ENCODE measurements at places on chromosomes 1 and 21.

- no peak for DNase-seq
These were observed 9.0 kb upstream of the GPR137B start for GRCh38 chr1:236133339-236133738.

GRCh38 chr1:115495625-115496024, 146.1 kb upstream of the VANGL1 start:
- DNase-seq, result no peak

GRCh38 chr21:35053356-35054096, 4.4 kb upstream of the RUNX1 start:
- DNase-seq, result no peak

- no peak for DNase-seq
These were observed 997 bp downstream of the CASZ1 start for GRCh38 chr1:10795276-10796021.

- DNase-seq, result no peak
These were observed 21.8 kb downstream of the AJAP1 start for GRCh38 chr1:4676253-4676652.

DNA sequence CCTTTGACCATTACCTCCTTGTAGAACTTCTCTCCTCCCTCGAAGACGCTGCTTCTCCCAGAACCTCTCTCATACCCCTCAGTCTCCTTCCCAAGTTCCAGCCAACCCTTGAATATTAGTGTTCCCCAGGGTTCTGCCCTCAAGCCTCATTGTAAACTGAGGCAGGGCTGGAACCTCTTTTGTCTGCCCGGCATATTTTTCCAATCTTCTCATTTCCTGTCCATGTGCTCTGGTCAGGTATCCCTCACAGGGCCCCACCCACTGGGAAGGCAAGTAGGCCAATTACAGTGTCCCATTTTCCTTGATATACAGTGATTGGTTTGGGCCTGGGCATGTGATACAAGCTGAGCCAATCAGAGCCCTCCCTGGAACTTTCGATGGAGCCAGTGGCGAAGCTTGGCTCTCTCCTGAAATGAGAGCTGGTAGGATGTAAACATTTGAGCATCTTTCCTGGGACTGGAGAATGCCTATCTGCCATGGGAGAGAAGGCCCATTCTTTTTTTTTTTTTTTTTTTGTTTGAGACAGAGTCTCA, 57.1 kb upstream of the ID3 start:
- DNase-seq, result no peak

- DNase-seq, result no peak
These were observed 2.8 kb upstream of the BACE2 start for GRCh38 chr21:41164981-41165655.

DNA sequence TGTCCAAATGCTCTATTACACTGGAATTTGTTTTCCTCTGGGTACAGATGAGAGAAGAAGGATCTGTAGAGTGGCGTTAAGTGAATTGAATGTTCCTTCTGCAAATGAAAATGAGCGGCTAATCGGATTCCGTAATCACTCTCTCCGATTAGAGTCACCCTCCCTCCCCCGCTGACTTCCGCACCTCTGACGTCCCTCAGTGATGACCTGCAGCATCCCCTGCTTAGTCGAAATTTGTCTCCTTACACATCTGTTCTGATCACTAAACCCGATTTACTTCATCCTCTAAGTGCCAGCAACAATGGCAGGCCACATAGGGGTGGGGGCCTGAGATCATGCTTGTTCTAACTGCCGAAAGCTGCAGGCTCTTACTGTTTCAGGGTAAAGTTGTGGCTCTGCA, 378.7 kb downstream of the SEC16B start:
- DNase-seq, result no peak

- peak; percentile 41 for DNase-seq
These were observed 48.5 kb upstream of the SLC25A33 start for GRCh38 chr1:9490605-9491339.

DNA sequence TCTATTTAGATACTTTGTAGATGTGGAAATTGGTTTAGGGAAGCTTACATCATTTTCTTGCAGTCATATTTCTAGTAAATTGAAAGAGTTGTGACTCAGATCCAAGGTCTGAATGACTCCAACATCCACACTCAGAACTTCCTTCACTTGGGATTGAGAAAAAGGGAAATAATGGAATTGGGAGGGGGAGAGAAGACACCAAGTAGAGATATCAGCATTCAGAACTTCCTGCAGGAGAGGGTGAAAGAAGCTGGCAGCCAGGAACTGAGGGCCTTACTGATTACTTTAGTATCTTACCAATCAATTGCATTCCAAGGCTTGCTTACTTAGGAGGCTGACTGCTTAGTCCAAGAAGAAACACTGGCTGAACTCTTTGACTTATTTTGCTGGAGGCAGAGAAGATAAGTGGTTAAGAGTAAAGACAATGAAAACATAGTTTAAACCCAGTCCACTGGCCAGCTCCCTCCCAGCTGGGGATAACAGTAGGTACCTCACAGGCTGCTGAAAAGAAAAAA, 21.7 kb downstream of the APP start:
- DNase-seq, result no peak

DNA sequence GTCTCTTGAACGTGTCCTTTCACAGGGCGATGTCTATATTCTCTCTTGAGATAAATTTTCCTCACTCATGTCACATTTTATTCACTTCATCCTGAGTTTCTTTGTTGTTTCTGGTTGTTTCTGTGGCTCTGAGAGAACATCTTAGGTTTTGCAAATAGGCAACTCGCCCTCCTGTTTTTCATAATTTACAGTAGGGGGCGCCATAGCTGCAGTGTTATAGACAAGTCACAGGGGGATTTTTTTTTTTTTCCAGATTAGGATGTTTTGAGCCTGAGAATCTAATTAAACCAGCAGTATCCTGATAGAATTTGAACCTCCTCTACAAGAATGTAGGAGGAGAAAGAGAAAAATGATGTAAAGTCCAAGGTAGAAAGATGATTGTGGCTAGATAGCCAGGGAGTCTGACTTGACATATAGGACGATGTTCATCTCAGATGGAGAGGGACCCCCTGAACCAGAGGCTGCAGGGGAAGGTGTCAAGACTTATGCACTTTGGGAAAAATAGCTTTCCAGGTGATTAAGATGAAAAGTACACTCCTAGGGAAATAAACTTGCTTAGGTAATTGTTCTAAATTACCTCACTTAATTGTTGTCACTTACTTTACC, 76.3 kb downstream of the ZP4 start:
- no peak for DNase-seq

DNA sequence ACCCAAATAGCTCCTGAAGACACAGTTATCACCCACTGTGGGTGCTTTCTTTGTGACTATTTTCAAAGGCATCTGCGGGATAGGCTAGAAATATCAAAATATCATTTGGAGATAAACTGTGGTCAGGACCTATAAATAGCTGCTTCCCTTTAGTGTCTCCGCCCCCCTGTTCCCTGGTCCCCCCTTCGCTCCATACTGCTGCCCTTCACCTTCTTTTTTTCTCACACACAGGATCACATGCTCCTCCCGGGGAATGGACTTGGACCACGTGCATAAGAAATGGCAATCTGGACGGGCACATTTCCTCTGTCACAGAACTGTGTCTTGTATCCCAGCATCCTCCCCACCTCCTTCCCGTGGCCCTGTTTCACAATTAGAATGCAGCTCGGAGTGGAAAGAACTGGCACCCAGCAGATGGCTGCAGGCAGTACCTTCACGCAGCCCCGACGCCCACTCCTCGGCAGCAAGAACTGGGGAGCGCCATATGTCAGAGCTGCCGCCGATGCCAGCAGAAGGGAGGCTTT, 68.8 kb upstream of the SSX2IP start:
- no peak for DNase-seq

DNA sequence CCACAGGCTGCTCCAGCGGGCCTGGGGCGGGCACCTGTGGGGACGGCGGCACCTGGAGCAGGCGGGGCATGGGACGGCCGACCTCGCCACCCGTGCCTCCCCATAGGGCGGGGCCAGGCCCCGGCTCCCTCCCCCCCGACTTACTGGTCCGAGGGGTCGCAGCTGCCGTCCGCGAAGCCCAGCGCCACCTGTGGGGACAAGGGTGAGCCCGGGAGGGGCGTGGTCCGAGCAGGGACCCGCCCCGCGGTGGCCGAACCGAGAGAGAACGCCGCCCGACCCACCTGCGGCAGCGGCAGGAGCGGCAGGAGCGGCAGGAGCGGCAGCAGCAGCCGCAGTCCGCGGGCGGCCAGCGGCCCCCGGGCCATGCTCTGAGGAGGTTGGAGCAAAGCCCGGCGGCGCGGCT, at the start of gene TMEM52:
TSS of gene TMEM52 (minus strand) at position 379 of the 403 bp plus-strand sequence. CDS start at position 365, 14 bp downstream.
- no peak for DNase-seq

- DNase-seq, result no peak
These were observed 3.2 kb upstream of the AK2 start for GRCh38 chr1:33039840-33040239.

DNA sequence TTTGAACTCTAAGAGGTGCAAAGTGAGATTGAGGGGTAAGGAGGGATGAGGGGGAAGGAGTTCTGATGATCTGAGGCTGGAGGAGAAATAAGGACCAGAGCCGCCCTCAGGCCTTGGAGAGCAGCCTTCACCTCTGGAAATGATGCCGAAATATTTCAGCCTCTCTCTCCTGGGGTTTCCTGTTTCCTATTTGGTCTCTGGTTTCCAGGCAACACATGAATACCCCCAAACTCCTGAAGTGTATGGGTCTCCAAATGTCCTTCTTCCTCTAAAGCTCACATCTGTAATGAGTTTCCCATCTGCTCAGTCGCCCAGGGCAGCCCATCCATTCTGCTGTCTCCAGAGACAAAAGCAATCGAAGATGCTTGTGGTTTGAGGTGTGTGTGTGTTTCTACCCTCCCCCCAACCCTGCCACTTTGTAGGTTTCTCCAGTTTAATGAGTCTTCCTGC, 52.0 kb upstream of the FAM20B start:
- DNase-seq, result no peak

- no peak for DNase-seq
These were observed 41.8 kb downstream of the S100B start for GRCh38 chr21:46562964-46563607.

DNA sequence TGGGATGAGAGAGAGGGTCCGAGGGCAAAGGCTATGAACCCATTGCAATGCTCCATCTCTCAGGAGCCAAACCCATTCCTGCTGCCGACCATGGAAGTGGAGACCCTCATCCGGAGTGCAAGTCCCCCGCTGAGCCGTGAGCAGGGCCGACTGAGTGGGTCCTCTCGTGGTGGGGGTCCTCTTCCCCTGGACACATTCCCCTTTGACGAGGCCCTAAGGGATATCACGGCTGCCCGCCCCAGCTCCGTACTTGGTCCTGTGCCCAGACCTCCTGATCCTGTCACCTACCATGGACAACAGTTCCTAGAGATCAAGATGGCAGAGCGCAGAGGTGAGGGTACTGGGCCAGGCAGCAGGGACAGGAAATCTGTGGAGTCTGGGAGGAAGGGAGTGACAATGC, 11.0 kb downstream of the HYI start:
- DNase-seq, result no peak

DNA sequence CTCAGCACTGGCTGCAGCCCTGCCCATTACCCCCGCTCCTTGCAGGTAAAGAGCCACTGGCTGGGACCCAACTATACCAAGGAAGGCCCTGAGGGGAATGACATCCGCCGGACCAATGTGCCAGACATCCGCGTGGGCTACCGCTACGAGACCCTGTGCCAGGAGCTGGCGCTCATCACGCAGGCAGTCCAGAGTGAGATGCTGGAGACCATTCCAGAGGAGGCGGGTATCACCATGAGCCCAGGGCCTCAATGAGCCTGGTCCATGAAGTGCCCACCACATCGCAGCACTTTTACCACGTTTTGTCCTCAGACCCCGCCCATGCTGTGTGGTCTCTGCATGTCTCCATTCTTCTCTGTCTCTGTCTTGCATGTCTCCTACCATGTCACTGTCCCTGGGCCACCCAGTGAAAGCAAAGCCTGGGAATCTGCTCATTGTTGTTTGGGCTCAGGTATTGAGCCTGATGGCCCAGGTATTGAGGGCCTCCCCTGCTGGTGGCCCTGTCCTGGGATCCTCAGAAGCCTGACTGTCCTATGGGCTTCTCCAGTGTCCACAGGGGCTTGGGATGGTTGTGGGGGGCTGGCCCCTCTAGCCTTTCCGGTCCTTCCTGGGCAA, 11.4 kb downstream of the AMPD2 start:
- DNase-seq, result no peak

DNA sequence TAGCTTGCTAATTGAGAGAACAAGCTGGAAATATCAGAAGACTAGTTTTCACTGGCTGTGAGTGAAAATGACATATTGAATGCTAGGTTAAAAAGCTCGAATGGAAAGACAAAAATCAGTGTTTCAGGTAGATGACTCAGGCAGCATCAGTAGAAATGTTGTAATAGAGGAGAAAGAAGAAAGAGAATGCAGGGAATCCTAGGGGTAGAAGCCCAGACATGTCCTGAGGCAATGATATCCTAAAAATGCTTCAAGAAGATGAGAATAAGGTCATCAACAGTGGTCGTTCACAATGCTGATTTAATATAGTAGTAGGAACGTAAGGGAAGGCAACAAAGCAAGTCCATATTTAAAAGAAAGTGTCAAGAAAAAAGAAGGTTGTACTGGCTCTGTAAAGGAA, 96.7 kb upstream of the HP1BP3 start:
- no peak for DNase-seq

DNA sequence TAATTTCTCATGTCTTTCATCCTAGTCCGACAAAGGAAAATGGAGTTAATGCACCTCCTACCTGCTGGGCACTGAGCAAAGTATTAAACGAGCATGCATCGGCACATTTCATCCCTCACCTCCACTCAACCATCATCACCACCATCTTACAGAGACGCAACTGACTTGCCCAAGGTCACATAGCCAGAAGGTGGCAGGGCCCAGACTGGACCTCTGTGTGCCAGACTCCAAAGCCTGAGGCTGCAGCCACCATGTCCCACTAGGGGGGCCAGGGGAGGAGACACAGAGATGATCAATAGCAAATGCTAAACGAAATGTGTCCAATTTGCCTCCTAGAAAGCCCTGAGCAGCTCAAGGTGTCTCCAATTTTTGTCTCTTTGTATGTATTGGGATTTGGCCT, 163.7 kb upstream of the EDN2 start:
- DNase-seq, result no peak

DNA sequence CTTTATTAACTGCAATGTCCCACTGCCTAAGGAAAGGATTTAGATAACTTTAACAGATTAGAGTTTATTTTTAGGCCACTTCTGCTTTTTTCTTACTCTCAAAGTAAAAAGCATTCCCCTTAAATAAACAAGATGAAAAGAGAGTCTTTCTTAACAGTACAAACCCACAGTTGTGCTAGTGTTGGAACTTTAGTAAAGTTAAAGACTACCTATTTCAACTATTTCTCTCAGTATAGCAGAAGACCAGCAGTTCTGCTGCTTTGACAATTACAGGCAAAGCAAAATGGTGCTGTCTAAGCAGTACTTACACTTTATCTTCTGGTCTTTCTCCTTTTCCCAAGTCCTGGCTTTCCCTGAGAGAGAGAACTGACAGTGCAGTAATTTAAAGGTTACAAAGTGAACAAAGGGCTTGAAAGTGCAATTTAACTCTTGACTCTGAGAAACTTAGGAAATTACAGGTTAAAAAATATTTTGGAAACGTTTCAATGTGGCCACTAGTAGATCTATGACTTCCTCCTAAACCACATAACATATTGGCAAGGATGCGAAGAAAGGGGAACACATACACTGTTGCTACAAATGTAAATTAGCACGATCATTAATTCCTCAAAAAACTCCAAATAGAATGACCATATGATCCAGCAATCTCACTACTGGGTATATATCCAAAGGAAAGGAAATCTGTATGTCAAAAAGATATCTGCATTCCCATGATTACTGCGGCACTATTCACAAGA, 135.4 kb upstream of the POGK start:
- no peak for DNase-seq

GRCh38 chr1:182806015-182806678, 16.6 kb downstream of the NPL start:
- DNase-seq, result no peak

GRCh38 chr1:116769561-116769977, 15.3 kb downstream of the CD2 start:
- no peak for DNase-seq

GRCh38 chr1:207334337-207334736, 12.9 kb downstream of the CD55 start:
- no peak for DNase-seq
